ENCODE measurements at places on chromosomes 7 and 10.

DNA sequence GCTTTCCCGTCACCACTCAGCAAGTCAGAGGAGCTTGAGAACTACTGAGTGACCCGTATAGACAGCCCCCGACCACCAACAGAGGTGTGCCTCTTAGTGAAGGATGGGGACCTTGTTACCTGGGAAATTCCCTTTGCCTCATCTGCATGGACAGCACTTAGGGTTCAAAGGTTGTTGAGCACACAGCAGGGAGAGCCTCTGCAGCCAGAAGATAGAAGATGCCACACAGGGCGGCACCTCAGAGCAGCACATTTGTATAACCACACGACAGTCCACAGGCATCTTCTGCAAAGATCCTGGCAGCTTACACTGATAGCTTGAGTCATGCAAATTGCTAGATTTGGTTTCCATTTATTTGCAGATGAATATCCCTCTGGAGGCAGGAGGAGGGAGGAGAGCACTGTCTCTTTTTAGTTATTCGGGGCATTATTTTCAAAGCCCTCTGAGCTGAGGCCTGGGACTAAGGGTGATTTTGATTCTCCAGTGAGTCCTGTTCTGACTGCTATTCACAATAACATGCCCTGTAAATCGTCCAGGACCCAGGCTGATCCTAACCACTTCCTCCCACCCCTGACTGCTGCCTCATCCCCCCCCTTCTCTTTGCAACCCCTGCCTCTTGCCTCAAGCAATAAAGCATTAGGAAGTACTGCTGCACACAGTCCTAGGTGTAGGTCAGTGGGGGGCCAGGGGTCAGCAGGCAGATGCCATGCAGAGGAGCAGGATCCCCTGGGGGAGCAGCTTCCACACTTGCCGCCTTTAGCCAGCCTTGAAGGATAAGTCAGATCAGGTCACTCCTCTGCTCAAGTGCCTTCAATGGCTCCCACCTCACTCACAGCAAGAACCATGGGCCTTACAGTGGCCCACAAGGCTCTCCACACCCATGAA is 24.6 kb upstream of the INMT start:
- peak; percentile 77 for DNase-seq

DNA sequence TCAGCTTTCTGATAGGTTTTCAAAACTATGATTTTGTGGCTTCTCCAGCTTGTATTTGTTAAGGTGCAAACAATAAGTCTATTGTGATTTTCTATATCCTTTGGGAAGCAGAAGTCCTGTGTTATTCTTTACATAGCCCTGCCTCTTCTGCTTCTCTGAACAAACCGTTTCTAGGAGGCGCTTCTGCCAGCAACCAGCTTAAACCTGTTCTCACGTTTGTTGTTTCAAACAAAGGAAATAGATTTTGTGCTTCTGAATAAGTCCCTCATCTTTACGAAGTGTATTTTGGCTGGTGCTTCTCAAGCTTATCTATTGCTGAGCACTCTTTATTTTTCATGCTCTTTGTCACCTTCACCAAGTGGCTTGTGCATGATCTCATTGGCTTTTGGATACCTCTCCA is 61.0 kb downstream of the VTI1A start:
- DNase-seq, result no peak

GRCh38 chr10:70759781-70760180 is 25.4 kb downstream of the TBATA start:
- DNase-seq, result peak; percentile 61

DNA sequence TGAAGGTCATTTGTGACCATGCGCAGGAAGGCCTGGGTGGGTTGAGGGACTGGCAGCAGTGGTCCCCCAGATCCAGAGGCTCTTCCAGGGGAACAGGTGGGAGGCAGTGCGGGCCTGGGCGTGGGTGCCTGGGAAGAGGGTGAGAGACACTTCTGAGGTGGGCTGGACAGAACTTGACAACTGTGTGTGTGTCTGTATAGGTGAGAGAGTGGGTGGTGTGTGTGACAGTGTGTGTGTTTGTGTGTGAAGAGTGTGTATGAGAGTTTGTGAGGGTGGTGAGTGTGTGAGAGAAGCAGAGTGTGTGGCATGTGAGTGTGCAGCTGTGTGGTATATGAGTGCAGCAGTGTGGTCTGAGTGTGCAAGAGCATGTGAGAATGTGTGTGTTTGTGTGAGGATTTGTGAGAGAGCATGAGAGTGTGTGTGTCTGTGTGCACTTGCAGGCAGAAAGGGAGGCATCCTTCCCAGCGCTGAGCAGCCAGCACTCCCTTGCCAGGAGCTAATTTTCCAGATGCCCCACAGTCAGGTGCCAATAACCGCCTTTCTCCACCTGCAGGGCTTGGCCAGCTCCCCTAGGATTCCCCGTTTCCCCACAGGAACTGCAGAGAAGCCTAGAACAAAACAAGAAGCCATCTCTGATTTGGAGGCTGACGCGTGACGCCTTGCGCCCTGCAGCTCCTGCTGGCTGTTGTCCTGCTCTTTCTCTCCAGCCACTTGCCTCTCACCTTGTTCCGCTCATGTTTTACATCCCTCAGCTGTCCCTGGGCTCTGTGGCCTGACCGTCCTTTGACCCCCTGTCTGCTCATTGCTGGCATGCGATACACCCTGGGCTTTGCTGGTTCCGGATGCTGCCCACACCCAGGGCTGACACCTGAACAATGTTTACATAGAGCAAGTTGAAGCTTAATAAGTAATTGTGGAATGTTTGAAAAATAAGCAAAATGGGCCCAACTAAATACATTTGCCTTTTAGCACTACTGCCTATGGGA is 88.0 kb downstream of the TMEM178B start:
- DNase-seq, result no peak

DNA sequence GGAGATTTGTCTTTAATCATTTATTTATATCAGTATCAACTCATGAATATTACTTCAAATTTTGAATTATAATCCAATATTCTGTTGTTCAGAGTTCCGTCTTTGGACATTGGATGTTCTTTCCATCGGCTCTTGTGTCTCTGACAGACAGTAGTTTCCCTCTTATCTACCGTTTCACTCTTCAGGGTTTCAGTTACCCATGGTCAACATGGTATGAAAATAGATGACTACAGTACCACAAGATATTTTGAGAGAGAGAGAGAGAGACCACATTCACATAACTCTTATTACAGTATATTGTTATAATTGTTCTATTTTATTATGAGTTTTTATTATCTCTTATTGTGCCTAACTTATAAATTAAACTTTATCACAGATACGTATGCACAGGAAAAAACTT is 6.8 kb downstream of the SHTN1 start:
- DNase-seq, result no peak

DNA sequence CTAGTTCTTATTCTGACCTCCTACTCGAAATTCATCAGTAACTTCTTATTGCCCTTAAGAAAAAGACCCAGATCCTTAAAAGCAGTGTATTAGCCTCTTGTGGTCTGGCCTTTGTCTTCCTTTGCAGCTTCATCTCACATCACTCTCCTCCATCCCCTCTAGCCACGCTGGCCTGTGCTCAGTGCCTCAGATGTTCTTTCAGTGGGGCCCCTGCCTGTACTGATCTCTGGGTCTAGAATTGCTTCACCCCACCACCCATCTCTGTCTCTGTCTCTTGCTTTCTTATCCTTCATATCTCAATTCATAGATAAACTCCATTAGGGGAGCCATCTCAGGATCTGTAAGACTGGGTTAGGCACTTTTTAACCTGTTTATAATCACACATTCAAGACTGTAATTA is 1178.5 kb upstream of the C7orf33 start:
- DNase-seq, result no peak

DNA sequence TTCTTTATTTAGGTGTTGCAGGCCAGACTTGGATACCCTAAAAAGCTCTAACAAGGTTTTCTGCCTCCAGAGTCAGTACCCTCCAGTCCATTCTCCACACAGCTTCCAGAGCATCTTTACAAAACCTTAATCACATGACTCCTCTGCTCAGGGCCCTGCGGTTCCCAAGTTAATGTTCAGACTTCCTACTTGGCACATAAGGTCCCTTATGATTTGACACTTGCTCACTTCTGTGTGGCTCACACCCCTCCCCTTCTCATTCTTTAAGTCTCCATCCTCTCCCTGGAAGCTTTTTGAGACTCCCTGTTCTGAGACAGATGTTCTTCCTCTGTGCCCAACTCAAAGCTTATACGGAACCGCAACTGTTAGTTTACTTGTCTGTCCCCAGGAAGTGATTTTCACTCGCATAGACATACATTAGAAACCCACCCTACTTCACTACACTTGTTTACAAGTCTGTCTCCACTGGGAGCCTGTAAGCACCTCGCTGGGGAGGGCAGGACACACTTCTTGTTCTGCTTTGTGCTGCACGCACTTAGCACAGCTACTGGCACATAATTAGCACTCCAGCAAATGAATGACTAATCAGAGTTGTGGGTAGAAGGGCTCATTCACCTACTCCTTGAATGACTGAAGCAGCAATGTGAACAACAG is 154.3 kb upstream of the LAMB4 start:
- DNase-seq, result no peak

DNA sequence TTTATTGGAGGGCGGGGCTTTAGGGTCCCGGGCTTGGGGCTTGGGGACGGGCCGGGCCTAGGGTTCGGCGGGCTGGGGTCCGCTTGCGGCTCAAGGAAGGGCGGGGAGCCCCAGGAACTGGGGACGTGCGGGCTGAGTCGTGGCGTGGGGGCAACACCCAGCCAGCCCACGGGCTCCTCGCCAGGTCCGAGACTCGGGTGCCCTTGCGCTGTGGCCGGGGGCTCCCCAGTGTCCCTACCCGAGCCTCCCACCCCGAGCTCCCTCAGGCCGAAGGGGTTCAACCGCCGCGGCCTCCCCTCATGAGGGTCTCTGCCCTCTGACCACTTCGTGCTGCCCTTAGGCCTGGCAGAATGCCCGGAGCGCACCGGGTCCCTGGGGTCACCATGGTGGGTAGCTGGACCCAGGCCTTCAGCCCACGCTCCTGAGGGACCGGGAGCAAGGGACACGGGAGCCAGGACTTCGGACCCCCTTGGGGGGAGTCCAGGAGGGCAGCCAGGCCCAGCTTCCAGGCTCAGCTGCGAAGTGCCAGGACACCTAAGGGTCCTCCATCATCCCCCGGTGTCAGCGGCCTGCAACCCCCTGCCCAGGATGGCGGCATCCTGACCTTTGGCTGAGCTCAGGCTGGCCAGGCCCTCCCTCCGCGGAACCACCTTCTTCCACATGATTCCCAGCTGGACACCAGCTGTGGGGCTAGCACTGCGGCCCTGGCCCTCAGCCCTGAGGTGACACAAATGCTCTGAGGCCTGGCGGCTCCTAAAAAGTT is 524 bp upstream of the FUOM start:
- DNase-seq, result no peak

GRCh38 chr10:110407301-110408170 is 90.2 kb upstream of the DUSP5 start:
- DNase-seq, result no peak

GRCh38 chr7:4806983-4807597 is 31.7 kb downstream of the AP5Z1 start:
- DNase-seq, result no peak

DNA sequence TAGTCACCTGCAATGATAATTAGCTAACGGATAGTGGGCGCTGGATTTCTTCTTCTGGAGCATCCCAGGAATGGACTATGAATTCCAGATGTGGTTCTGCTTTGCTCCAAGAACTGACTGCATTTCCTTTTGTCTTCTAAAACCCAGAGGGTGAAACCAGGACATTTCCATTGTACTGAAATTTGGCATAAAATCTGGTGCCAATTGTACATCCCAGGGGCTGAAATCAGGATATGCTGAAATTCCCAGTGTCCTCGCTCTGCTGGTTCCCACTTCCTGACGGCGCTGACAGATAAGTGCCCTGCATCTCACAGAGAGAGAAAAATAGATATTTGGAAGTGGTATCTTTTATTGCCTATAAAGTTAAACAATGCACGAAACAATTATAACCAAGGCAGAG is 31.9 kb downstream of the RBM20 start:
- no peak for DNase-seq

DNA sequence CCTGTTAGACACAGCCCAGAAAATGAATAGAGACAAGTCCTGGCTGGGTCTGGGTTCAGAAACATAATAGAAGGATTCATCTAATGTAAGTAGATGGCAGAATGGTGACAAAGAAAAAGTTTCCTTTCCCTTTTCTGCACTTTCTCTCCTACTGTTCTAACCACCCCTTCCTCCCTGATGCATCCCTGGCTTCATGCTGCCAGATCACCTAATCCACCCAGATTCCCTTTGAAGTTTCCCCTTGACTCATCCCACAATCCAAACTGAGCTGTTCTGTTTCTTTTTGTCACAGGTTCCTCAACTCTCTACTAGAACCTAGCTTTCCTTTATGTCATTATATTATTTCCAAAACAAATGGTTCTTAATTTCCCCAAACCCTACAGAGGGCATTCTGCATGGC is 1.1 kb upstream of the MACC1 start:
- DNase-seq, result no peak

- DNase-seq, result no peak
Observed at GRCh38 chr10:132599732-132600131, 62.1 kb downstream of the INPP5A start.

- DNase-seq, result no peak
Observed at GRCh38 chr7:43808410-43808809, 49.9 kb downstream of the BLVRA start.

- no peak for DNase-seq
Observed at GRCh38 chr10:47025253-47025539, 114.0 kb downstream of the PTPN20 start.

DNA sequence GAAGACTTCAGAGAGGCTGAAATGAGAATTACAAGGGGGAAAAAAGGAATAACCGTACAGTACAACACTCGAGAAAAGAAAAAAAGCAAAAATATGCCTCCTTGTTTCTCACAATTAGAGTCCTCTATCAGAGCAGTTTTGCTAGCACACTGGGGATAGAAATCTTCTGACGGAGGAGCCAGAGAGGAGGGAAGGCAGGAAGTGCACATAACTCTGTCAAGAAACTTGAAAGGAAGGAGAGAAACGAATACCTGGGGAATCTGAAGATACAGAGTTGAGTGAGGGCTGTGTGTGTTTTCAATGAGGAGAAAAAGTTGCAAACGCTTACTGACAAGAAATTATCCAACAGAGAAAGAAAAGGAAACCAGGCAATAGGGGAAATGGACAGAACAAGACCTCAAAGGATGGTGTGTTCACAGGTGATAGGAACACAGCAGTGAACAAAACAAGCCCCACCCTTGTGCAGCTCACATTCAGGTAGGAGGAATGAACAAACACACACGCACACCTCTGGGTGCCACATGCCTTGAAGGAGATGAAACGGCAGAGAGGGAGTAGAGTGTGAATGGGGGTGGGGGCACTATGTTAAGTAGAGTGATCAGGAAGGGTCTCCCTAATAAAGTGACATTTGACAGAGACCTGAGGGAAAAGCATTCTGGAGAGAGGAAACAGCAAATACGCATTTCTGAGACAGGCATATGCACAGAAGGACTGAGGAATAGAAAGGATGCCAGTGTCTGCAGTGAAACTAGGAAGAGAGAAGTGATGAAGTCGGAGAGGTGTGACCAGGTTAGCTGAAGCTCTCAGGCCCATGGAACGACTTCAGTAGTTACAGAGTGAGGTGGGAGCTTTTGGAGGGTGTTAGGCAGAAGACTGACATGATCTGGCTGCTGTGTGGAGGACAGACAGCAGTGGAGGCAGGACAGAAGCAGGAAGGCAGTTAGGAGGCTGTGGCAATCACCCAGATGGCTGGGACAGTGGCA is 46.7 kb upstream of the SPOCK2 start:
- peak; percentile 23 for DNase-seq

Data from hematopoietic multipotent progenitor cell treated with erythropoietin and hydrocortisone succinate and interleukin-3 and kit ligand, for 4 days (in vitro differentiated cells).